ENCODE measurements at places on chromosomes 4 and X.

DNA sequence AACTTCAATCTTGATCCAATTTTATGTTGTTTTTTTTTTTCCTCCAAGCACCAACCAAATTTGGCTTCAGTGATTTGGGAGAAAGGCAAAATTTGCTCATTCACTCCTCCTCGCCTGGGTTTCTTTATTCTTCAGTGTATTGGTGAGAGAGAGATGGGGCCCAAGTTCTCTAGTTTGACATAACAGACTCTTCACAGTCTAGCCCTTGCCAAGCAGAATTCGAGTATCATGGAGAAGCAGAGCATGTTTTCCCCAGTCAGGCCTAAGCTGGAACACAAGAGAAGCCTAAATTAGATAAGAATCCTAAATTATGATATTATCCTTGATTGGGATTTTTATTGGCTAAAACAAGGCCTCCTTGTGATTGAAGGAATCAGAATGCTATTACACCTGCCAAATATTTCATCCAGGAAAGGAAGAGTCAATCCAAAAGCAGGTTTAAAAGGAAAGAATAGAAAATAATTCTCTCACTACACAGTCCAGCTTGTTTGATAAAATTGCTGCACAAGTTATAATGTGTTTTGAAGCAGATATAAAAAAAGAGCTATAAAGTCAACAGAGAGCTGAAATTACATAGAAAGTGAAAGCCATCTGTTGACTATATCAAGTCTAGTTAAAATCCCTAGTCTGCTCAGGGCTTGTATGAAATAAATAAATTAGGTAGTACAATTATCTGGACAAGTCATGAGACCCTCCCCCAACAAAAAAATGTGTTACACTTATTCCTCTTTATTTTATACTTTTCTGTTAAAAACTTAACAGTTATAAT, 39.9 kb upstream of the FAM241A start:
- no peak for DNase-seq

GRCh38 chrX:114201622-114202021, 382.3 kb upstream of the HTR2C start:
- DNase-seq: no peak

DNA sequence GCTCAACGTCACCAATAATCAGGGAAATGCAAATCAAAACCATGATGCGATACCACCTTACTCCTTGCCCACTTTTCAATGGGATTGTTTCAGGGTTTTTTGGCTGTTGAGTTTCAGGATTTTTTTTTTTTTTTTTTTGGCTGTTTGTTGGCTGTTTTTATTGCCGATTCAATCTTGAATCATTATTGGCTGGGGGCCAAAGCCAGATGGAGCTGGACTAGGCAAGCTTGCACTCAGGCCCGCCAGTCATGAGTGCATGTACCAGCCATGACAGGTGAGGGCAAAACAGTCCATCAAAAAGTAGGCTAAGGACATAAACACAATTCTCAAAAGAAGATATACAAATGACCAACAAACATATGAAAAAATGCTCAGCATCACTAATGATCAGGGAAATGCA, 13.3 kb downstream of the YIPF7 start:
- DNase-seq: no peak

DNA sequence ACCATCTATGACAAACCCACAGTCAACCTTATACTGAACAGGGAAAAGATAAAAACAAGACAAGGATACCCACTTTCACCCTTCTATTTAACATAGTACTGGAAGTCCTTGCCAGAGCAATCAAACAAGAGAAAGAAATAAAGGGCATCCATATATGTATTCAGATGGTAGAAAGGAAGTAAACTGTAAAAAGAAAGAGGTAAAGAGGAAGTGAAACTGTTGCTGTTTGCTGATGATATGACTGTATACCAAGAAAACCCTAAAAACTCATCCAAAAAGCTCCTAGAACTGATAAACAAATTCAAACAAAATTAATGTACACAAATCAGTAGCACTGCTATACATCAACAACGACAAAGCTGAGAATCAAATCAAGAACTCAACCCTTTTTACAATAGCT, 538.7 kb upstream of the PABPC4L start:
- no peak for DNase-seq

DNA sequence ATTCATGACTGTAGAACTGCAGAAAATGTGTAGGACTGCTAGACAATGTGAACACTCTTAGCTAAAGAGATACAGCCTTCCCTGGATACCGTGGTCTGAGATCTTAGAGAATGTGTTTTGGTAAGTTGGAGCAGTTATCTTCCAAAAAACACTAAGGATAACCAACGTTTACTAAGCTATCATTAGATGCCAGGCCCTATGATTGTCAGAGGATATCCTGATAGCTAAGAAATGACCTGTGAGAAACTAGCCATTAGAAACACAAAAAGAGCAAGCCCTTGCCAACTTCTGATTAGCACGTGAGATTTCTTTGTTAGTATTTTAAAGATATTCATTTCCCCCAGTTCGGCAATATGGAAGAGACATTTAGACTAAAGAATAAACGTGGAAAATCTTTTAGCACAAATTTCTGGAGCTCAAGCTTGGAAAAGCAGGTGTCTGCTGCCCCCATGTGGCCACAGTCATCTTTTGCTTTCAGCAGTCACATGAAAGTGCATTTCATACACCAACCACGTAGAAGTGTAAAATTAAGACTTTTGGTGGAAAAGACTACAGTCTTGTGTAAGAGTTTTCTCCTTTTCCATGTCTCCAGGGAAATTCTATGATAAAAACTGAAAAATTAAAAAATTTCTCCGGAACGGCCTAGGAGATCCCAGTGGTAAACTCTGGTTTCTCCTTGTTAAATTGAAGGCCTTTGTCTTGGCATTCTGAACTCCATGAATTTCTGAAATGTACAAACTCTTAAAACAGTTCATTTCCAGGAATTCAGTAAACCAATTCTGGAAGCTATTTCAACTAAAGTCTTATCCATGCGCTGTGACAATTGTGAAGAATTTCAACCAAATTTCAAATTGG, 136.4 kb downstream of the ZNF674 start:
- DNase-seq: peak; percentile 49

DNA sequence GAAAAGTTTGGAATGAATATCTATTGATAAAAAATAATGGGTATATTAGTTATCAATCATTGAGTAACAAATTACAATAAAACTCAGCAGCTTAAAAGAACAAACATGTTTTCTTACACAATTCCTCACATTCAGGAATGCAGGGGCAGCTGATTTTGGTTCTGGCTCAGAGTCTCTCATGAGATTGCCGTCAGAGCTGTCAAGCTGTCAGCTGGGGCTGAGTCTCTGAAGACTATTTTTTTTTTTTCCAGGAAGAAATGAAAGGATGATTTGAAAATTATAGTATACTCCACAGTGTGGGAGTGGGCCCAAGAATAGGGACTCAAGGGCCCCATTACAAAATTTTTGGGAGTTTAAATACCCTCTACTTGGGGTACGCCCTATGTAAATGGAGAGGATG, 219.1 kb downstream of the GC start:
- DNase-seq: no peak

- no peak for DNase-seq
These were observed 18.0 kb downstream of the CLNK start for GRCh38 chr4:10666616-10667015.

GRCh38 chr4:140568507-140569306, at the start of gene UCP1:
UCP1 (minus strand) TSS chr4:140568961; CDS start chr4:140568729, 232 bp downstream.
- no peak for DNase-seq

DNA sequence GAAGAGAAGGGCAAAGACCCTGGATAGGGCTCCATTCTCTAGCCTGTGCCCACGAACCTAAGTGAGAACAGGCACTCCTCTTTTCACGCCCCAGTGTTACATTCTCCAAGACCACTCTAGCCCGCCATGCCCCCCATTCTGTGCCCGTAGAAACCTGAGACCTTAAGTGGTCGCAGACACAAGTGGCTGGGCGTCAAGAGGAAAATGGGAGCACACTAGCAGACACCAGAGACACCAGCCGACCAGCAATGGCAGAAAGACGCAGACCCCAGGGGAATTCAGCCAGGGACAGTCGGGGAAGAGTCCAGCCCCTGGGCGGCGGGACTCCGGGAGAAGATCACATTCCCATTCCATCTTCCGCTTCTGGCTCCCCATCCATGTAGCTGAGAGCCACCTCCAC, 2027.9 kb downstream of the PCDH7 start:
- no peak for DNase-seq

GRCh38 chr4:158521484-158522088, at the start of gene RXFP1:
RXFP1 (plus strand) TSS chr4:158521882; CDS start chr4:158521977, 95 bp downstream.
- no peak for DNase-seq

GRCh38 chr4:90950385-90950841, 823.2 kb downstream of the CCSER1 start:
- no peak for DNase-seq

- peak; percentile 74 for DNase-seq
These were observed 179.9 kb upstream of the PPP3CA start for GRCh38 chr4:101527188-101527587.

DNA sequence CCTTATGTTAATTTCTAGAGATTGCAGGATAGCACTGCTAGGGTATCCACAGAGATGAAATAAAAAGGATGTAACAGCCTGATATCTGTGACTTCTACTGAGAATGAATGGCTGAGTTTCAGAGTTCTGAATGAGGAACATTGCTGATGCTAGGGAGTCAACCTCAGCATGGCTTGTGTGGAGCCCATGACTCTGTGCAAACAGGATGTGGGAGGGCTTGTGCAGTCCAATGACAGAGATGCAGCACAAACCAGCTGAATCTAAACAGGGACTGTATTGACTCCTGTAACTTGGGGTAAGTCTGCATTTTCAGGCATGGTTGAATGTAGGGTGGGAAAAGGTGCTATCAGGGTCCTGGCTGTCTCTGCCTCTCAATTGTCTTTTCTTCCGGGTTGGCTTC, 5.3 kb upstream of the RASL11B start:
- DNase-seq: no peak

All from CD4-positive, alpha-beta T cell treated with Interleukin-1 beta for 1 hour (primary cell).